ENCODE measurements at places on chromosomes 7 and 10. TPM values are rescaled to one million over a fixed set of nuclear protein-coding genes. Genes with fewer than 3 reads are reported as not detected.
A peak's percentile ranks its signal among the peaks of the same experiment; 100 is the strongest.

Gene NPY
- total RNA-seq: not detected

Gene DPP6
- total RNA-seq: 5.1 TPM

Gene AOAH
- 3.4 TPM for total RNA-seq

Gene CXCL12
- 121 TPM for total RNA-seq

Gene PTF1A
- not detected for total RNA-seq

Gene JCAD
- 26.1 TPM for total RNA-seq

Gene PNLIPRP2
- not detected for total RNA-seq

Gene C7orf33
- total RNA-seq: not detected

Gene HOXA2
- not detected for total RNA-seq

- no peak for DNase-seq
These were observed 11.2 kb upstream of the ARPC1A start for GRCh38 chr7:99314504-99314903.

GRCh38 chr7:4006687-4007086 is 675.4 kb upstream of the FOXK1 start:
- DNase-seq: peak; percentile 62

- DNase-seq: peak; percentile 47
These were observed 17.7 kb downstream of the WDR91 start for GRCh38 chr7:135193615-135194081.

DNA sequence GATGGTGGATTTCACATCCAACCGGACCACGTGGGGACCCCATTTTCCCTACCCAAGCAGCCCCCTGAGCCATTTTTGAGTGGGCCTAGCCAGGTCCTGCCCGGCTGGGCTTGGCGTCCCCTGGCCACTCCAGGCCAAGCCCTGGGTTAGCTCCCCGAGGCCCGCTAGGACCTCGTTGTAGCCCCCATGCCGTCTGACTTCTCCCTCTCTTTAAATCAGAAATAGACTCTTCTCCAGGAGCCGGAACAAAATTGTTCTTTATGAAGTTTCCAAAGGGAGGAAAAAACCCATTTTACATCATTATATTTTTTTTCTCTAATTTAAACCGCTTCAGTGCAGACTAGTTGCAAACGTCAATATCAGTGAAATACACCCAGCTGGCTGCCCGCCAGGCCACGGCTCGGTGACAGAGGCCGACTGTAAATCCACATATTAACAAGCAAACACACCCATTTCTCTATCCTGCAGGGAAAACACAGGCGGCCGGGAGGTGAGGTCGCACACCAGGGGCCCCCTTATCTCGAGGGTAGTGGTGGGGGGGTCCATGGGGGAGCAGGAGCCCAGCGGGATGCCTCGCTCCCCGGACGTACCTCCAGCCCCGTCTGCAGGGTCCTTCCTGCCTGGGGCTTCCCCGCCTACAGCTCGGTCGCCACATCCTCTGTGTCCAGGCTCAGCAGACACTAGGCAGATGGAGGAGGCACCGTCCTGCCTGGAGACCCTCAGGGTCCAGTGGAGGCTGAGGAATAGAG is 72.7 kb downstream of the ELFN1 start:
- DNase-seq: peak; percentile 75

GRCh38 chr7:20393021-20393610 is 62.4 kb downstream of the ITGB8 start:
- DNase-seq: no peak

- no peak for DNase-seq
These were observed 6.0 kb upstream of the HMX3 start for GRCh38 chr10:123129618-123130271.

- no peak for DNase-seq
These were observed 4.6 kb downstream of the DCLRE1A start for GRCh38 chr10:113849140-113849803.

GRCh38 chr7:131161103-131161502 is 166.6 kb upstream of the MKLN1 start:
- no peak for DNase-seq

GRCh38 chr10:43316988-43317387 is 50.1 kb upstream of the RASGEF1A start:
- DNase-seq: no peak

DNA sequence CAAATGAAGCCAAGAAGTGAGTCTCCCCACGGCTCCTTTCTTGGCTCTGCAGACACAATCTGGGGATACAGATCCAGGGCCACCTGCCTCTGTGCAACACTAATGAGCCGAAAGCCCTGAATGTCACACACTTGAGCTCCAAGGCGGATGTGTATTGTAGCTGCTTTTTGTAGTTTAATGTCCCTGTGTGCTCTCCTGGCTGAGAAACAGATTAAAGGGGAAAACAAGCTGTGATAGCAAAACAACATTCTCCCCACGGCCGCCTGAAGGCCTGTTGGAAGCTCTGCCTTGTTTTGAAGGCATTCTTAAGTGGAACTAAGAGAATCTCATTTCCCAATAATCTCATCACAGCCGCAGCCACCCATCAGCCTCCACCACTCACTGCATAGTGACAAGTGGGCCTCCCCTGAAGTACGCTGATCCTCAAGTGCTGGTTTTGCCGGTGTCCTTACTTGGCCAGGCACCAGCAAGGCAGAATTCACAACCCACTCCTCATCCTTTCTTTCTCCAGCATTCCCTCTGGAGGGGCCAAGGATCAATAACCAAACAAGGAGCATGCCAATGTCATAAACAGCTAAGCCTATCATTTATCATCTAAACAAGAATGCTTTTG is 44.4 kb upstream of the AMPH start:
- DNase-seq: peak; percentile 39

DNA sequence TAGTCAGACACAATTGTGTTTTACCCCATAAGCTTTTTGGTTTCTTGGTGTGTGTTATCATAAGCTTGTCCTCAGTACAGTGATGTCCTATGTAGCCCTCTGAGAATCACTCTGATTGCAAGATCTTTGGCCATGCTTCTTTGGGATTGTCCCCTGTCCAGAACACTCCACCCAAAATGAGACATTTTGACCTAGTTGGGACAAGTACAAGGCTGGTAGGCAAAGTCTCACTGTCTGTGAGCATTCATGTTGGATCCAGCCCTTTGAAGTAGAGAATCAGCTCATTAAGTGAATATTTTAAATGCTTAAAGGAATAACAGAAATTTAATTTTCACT is 28.9 kb upstream of the PCGF5 start:
- DNase-seq: no peak

DNA sequence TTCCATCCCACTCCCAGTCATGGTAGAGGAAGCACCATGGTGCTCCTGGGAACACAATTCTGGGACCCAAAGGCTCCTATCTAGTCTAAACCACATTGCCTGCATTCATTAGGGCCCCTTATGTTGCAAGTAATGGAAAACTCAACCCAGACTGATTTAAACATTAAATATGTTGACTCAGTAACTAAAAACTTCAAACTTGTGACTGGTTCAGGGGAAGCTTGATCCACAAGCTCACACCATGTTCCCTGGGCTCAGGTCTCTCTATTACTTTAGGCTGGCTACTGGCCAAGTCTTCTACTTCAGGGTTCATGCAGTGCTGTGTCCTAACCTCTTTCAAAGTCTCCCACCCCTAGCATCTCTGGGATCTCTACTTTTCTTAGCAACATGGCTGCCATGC is 13.1 kb downstream of the WNT16 start:
- no peak for DNase-seq

GRCh38 chr10:5615316-5615715 is 51.1 kb downstream of the ASB13 start:
- peak; percentile 80 for DNase-seq

- DNase-seq: no peak
These were observed 95.7 kb upstream of the EEPD1 start for GRCh38 chr7:36057323-36057722.

- DNase-seq: peak; percentile 22
These were observed 79.5 kb upstream of the SEMA3A start for GRCh38 chr7:84274029-84274638.

GRCh38 chr7:35026150-35026549 is 11.1 kb downstream of the DPY19L1 start:
- no peak for DNase-seq

DNA sequence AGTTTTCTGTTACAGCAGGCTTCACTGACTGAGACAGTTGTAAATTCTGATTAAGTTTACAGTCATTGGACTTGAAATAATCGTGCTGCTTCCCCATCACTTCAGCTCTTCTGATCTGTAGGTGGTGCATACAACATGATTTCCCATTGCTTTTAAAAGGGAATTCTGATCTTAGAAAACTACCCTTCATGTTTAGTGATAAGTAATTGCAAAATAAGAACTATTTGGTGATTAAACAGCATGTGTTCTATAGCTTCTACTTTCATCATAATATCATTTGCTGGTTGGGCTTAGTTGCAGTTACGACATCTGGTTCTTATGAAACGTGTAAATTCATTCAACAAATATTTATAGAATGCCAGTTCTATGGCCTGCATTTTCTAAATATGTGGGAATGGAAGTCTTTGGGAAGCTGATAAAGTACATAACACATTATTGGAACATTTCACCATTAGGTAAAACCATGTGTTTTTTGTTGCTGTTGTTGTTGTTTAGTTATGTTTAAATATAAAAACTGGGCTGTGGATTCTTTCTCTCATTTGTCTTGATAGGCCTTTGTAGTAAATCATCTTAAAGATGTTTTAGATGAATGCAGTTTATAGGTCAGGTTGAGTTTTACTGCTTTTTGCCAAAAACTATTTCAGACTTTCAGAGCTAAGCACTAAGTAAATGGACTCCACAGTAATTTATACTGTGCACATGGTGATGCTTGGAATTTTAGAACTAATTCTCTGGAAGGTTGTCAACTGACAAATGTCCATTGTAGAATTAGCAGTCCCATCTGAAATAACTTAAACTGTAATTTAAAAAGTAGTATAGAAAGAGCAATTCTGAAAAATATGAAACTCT is 13.1 kb downstream of the GNAI1 start:
- peak; percentile 51 for DNase-seq

- DNase-seq: no peak
These were observed 64.0 kb downstream of the MTPAP start for GRCh38 chr10:30284865-30285594.

- no peak for DNase-seq
These were observed 151.5 kb downstream of the KIF20B start for GRCh38 chr10:89852872-89853271.
